Prostate gland (tissue), 2 donors: ENCODE measurements at places on chromosomes 5 and 9. TPM values are rescaled to one million over a fixed set of nuclear protein-coding genes. Genes with fewer than 3 reads are reported as not detected.

NMUR2 gene
- not detected for total RNA-seq

GRXCR2 gene
- total RNA-seq, result not detected

HNRNPH1 gene
- 398 TPM for total RNA-seq

REEP2 gene
- 21.2 TPM for total RNA-seq

SMIM33 gene
- not detected for total RNA-seq

NEUROG1 gene
- total RNA-seq, result not detected

DNA sequence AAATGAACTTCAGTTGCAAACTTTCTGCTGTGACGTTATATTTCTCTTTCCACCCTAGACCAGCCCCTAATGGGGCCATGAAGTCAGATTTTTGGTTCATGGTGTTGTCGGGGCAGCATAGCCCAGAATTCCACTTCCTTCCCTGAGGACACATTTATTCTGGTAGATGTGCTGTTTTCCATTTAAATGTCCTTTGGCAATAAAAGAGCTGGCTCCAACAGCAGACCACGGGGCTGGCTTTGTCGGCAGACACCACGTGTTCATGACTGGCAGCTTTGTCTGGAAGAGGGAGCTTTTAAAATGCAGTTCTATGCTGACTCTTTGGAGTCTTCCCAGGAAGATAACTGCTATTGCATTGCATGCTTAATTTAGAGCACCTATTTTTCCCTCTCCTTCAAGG, 17.6 kb upstream of the LCP2 start:
- no peaks in the 10 kb centered on the region for H3K36me3 ChIP-seq
- no peaks in the 10 kb centered on the region for H3K4me1 ChIP-seq
- H3K27ac ChIP-seq, result no peak overlapping the region
- no peak overlapping the region for H3K4me3 ChIP-seq
- peak; percentile 22 for DNase-seq

GRCh38 chr5:76403766-76404222, 709 bp downstream of the IQGAP2 start:
- H3K4me1 ChIP-seq, result no peaks in the 10 kb centered on the region
- H3K27me3 ChIP-seq, result no peaks in the 10 kb centered on the region
- peak; percentile 65 for DNase-seq
- peak overlapping the region; percentile 75 for H3K4me3 ChIP-seq

DNA sequence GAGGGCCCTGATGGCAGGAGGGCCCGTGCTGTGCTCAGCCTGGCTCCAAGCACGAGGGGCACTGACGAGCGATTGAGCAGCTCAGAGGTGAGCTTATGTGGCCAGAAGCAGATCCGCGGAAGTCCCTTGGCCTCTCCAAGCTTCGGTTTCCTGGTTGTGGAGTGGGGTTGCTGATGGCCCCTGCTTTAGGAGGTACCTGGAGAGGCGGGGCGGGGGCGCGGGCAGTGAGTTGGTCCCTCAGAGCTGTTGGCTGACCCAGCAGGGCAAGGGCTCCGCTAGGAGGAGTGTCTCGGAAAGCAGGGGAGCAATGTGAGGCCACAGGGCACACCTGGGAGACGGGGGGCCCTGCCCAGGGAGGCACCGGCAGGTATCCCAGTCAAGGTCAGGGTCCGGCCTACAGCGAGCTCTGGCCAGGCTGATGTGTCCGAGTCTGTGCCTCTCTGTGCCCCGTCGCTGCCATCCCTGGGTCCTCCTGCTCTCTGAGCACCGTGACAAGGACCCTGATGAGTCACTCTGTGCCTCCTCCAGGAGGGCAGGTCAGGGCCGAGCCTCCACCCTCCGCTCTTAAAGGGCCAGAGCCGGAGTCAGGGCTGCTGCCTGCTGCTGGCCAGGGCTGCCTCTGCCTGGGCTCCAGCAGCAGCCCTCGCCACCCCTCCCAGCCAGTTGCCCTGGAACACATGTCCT, 14.8 kb downstream of the NCS1 start:
- peak overlapping the region; percentile 83 for H3K27ac ChIP-seq
- H3K4me3 ChIP-seq, result peak overlapping the region; percentile 16
- no peaks in the 10 kb centered on the region for H3K27me3 ChIP-seq
- no peaks in the 10 kb centered on the region for H3K36me3 ChIP-seq

DNA sequence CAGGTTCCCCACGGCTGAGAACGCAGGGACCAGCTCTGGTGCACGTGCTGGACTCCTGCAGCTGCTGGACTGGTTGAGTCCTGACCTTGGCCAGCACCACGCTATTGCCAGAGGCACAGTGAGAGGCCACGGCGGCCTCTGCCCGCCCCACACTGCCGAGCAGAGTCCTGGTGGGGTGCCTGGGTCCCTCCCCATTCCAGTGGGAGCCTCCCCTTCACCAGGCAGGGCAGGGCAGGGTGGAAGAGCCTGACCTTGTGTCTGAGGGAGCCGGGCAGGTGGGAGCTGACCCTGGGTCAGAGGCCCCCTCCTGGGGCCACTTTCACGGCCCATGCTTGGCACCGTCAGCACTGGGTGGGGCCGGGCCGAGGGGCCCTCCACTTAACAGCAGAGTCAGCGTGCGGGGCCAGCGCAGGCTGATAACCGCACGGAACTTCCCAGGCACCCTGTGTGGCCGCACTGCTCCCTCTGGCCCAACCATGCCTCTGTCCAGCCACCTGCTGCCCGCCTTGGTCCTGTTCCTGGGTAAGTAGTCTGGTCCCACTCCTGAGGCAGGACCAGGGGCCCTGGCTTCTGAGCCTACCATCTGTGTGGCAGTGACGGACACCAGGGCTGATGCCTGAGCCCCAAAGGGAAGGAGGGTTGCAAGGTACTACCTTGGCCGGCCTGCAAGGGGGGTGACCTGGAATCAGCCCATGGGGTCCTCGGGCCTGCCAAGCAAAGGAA, at the start of gene MAMDC4:
MAMDC4 (plus strand) TSS at position 406 of the 723 bp plus-strand sequence; CDS start at position 477, 71 bp downstream.
- H3K36me3 ChIP-seq, result no peaks in the 10 kb centered on the region
- no peak within 1 kb of the TSS for H3K4me3 ChIP-seq
- no peak for DNase-seq
- no peak within 1 kb of the TSS for H3K27ac ChIP-seq
- no peaks in the 10 kb centered on the region for H3K27me3 ChIP-seq
- H3K4me1 ChIP-seq, result no peaks in the 10 kb centered on the region

DNA sequence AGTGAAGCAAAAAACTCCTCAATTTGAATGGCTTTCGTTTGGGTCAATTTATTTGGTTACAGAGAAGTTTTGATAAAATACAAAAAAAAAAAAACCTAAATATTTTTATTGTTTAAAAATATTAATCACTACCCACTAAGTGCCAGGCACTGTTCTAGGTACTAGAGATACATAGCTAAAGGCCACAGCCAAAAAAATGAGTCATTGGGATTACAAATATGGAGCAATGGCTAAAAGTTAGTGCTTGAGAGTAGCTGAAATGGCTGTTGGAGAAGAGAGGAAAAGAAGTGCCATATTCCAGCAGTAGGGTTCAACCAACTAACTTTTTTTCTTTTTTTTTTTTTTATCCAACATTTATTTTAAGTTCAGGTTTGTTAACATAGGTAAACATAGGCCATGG, 130.1 kb upstream of the PTGER4 start:
- H3K4me1 ChIP-seq, result no peaks in the 10 kb centered on the region
- H3K27me3 ChIP-seq, result no peaks in the 10 kb centered on the region

DNA sequence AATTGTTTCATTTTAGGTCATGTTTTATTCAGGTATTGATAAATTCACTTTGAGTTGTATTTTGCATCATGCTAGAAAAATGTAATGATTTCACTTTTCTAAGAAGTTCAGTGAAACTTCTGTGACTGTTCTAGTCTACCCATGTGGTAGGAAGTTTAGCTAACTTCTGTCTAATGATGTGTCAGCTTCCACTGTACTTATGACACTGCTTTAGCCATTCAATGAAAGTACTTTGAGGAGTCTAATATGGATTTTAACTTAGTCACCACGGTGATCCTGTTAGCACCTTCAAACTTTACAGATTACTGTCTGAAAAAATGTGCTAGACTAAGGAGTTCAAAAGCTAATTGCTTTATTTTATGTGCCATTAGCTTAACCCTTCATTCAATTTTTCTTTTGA, 1510.5 kb upstream of the CDH9 start:
- H3K36me3 ChIP-seq, result no peaks in the 10 kb centered on the region
- H3K27me3 ChIP-seq, result no peaks in the 10 kb centered on the region
- no peak overlapping the region for H3K27ac ChIP-seq

GRCh38 chr5:61704289-61704688, 372.2 kb downstream of the ZSWIM6 start:
- no peak overlapping the region for H3K27ac ChIP-seq
- H3K4me1 ChIP-seq, result no peaks in the 10 kb centered on the region
- no peaks in the 10 kb centered on the region for H3K27me3 ChIP-seq
- no peak for DNase-seq
- H3K4me3 ChIP-seq, result no peak overlapping the region

DNA sequence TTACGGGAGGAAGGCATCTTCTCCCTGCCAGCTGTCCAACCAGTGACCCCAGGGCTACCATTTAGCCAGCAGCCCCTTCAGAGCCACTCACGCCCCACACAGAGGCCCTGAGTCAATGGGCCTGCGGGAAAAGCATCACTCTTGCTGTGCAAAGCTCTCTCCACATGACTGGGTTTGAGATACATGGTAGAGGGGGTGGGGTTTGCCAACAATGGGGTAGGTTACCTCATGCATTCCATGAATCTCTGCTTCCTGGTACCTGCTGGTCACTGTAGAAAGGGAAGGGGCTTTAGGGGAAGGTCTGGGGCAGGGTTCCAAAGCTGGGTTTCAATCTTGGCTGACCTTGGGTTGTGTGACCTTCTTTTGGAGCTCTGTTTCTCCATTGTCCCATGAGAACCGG, 22.9 kb upstream of the TTLL11 start:
- H3K27me3 ChIP-seq, result no peaks in the 10 kb centered on the region
- no peaks in the 10 kb centered on the region for H3K4me1 ChIP-seq
- H3K4me3 ChIP-seq, result no peak overlapping the region
- no peak for DNase-seq
- H3K27ac ChIP-seq, result no peak overlapping the region

GRCh38 chr5:163594951-163595350, 89.5 kb downstream of the MAT2B start:
- no peaks in the 10 kb centered on the region for H3K36me3 ChIP-seq
- H3K27ac ChIP-seq, result no peak overlapping the region
- H3K27me3 ChIP-seq, result no peaks in the 10 kb centered on the region
- H3K4me3 ChIP-seq, result no peak overlapping the region

- H3K27me3 ChIP-seq, result no peaks in the 10 kb centered on the region
- H3K27ac ChIP-seq, result no peak overlapping the region
- no peaks in the 10 kb centered on the region for H3K36me3 ChIP-seq
- no peak for DNase-seq
- H3K4me3 ChIP-seq, result no peak overlapping the region
- no peaks in the 10 kb centered on the region for H3K4me1 ChIP-seq
These were observed 250.9 kb downstream of the CD180 start for GRCh38 chr5:66945389-66946349.

GRCh38 chr5:33267801-33268200, 173.0 kb upstream of the TARS1 start:
- H3K27ac ChIP-seq, result no peak overlapping the region
- no peaks in the 10 kb centered on the region for H3K4me1 ChIP-seq
- H3K27me3 ChIP-seq, result no peaks in the 10 kb centered on the region
- H3K36me3 ChIP-seq, result no peaks in the 10 kb centered on the region
- no peak overlapping the region for H3K4me3 ChIP-seq
- DNase-seq, result no peak

- no peaks in the 10 kb centered on the region for H3K36me3 ChIP-seq
- H3K27me3 ChIP-seq, result no peaks in the 10 kb centered on the region
- no peak for DNase-seq
- no peak overlapping the region for H3K27ac ChIP-seq
These were observed 80.9 kb upstream of the SNX2 start for GRCh38 chr5:122693963-122694362.

GRCh38 chr5:31981361-31981945, 192.7 kb downstream of the GOLPH3 start:
- no peak overlapping the region for H3K4me3 ChIP-seq
- H3K27me3 ChIP-seq, result no peaks in the 10 kb centered on the region
- no peak overlapping the region for H3K27ac ChIP-seq
- H3K4me1 ChIP-seq, result no peaks in the 10 kb centered on the region

- no peak overlapping the region for H3K27ac ChIP-seq
- no peak for DNase-seq
- H3K36me3 ChIP-seq, result no peaks in the 10 kb centered on the region
- H3K4me1 ChIP-seq, result no peaks in the 10 kb centered on the region
- no peak overlapping the region for H3K4me3 ChIP-seq
- H3K27me3 ChIP-seq, result no peaks in the 10 kb centered on the region
These were observed 39.3 kb upstream of the PTGS1 start for GRCh38 chr9:122331523-122331927.

- H3K4me1 ChIP-seq, result no peaks in the 10 kb centered on the region
- peak; percentile 54 for DNase-seq
- H3K36me3 ChIP-seq, result no peaks in the 10 kb centered on the region
- H3K4me3 ChIP-seq, result no peak overlapping the region
- no peak overlapping the region for H3K27ac ChIP-seq
These were observed 268.6 kb upstream of the PTGER4 start for GRCh38 chr5:40410964-40411635.

GRCh38 chr5:464843-465590, 22.0 kb downstream of the EXOC3 start:
- peaks cover 6% of the 10 kb centered on the region for H3K36me3 ChIP-seq
- no peaks in the 10 kb centered on the region for H3K4me1 ChIP-seq
- no peak overlapping the region for H3K27ac ChIP-seq
- no peak for DNase-seq

- no peaks in the 10 kb centered on the region for H3K36me3 ChIP-seq
- no peaks in the 10 kb centered on the region for H3K27me3 ChIP-seq
- no peak for DNase-seq
- H3K4me1 ChIP-seq, result no peaks in the 10 kb centered on the region
- H3K4me3 ChIP-seq, result no peak overlapping the region
These were observed 89.1 kb upstream of the PPP2R2B start for GRCh38 chr5:146967646-146968045.

DNA sequence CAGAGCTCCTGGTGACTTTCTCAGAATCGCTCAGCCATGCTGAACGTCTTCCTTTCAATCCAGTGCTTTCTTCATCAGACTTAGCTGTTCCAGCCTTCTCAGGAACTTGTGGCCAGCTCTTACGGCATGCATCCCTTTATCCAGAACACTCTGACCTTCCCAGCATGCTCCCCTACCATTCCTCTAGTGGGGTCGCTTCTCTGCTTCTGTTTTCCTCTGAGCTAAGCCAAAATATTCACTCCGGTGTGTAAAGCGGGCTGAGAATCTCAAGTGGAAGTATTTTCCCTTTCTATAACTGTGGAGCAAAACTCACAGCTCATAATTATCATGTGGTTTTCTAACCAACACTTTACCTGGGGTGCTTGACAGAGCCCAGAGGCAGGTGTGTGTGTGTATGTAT, 6.2 kb downstream of the DCANP1 start:
- H3K4me3 ChIP-seq, result no peak overlapping the region
- no peak for DNase-seq
- no peaks in the 10 kb centered on the region for H3K4me1 ChIP-seq
- no peak overlapping the region for H3K27ac ChIP-seq

DNA sequence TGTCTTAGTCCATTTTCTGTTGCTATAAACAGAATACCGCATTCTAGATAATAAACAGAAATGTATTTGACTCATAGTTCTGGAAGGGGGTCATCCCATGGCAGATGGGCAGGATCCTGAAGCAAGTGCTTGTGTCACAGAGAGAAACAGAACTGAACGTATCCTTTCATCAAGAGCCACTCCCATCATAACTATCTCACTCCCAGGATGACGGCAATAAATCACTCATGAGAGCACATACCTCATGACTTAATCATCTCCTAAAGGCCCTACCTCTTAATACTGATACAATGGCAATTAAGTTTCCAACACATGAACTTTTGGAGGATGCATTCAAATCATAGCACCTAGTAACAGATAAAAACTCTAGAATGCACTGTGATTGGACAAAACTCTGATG, 142.9 kb downstream of the CAMK4 start:
- no peak overlapping the region for H3K4me3 ChIP-seq
- H3K4me1 ChIP-seq, result no peaks in the 10 kb centered on the region
- H3K36me3 ChIP-seq, result no peaks in the 10 kb centered on the region
- H3K27me3 ChIP-seq, result no peaks in the 10 kb centered on the region
- no peak for DNase-seq
- H3K27ac ChIP-seq, result no peak overlapping the region

GRCh38 chr9:135526730-135527571, 5.7 kb downstream of the LCN1 start:
- H3K27me3 ChIP-seq, result no peaks in the 10 kb centered on the region
- no peak overlapping the region for H3K27ac ChIP-seq
- DNase-seq, result no peak
- H3K36me3 ChIP-seq, result no peaks in the 10 kb centered on the region
